ENCODE measurements at places on chromosomes 5 and 9.

GRCh38 chr9:132074736-132075135 is 4.9 kb downstream of the MED27 start:
- no peak for DNase-seq

DNA sequence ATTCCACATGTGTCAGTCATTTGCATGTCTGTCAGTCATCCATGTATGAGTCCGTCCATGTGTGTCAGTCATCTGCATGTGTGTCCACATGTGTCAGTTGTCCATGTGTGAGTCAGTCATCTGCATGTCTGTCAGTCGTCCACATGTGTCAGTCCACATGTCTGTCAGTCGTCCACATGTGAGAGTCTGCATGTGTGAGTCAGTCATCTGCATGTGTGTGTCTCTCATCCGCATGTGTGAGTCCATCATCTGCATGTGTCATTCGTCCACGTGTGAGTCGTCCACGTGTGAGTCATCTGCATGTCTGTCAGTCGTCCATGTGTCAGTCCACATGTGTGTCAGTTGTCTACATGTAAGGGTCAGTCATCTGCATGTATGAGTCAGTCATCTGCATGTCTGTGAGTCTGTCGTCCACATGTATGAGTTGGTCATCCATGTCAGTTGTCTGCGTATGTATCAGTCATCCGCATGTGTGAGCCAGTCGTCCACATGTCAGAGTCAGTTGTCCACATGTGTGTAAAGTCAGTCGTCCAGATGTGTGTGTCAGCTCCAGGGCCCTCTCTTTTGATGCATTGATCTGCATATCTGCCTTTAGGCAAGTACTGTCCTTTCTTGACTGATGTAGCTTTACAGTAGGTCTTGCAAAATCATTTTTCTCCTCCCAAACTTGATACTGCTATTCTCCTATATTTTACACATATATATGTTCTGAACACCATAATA is 72.5 kb upstream of the CACNA1B start:
- DNase-seq = no peak

GRCh38 chr5:143304836-143305475 is 98.5 kb downstream of the NR3C1 start:
- DNase-seq = no peak

- DNase-seq = no peak
Observed at GRCh38 chr9:86549401-86549811, 195.2 kb upstream of the TUT7 start.

DNA sequence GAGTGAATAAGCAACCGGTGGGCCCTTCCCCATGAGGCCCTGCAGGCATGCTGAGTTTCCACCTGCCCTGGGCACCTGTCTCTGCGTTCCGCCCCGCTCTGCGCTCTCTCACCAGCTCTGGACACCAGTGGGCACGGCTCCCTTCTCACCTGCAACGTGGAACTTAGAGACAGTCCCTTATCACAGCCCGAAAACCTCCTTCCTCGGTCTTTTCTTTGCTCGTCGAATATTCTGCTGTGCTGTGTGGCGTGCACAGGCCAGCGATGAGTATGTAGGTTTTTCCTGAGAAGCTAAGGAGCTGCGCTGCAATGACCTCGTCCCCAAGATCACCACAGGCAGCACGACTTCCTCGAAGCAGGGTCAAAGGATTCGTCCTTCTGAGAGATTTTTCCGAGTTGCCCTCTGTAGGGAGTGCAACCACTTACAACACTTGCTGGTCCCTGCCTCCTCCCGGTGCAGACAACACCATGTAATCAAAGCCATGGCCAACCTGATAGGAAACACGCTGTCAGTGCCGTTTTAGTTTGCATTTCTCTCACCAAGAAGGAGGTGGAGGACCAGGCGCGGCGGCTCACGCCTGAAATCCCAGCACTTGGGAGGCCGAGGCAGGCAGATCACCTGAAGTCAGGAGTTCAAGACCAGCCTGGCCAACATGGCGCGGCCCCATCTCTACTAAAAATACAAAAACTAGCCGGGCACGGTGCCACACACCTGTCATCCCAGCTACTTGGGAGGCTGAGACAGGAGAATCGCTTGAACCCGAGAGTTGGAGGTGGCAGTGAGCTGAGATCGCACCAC is 27.2 kb upstream of the NOTCH1 start:
- no peak for DNase-seq

Measured in right renal cortex interstitium (tissue), 3 donors.